ENCODE measurements at places on chromosomes 7 and 10.
A peak's percentile ranks its signal among the peaks of the same experiment; 100 is the strongest.

DNA sequence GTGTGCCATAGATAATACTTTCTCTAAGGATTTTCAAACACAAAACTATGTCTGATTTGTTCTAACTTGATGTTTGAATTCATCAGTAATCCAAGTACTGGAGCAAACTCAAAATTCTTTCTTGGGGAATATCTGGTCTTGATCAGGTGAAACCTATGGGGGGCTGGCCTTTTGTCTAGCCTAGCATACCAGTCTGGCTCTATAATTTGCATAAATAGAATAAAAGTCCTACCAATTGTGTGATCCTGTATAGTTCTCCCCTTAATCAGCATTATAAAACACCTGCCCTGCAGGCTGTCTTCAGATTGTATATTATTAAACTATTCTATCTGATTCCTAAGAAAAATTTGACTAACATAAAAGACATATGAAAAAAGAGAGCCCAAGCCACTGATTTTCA, 233.8 kb upstream of the LRRN3 start:
- DNase-seq, result no peak

DNA sequence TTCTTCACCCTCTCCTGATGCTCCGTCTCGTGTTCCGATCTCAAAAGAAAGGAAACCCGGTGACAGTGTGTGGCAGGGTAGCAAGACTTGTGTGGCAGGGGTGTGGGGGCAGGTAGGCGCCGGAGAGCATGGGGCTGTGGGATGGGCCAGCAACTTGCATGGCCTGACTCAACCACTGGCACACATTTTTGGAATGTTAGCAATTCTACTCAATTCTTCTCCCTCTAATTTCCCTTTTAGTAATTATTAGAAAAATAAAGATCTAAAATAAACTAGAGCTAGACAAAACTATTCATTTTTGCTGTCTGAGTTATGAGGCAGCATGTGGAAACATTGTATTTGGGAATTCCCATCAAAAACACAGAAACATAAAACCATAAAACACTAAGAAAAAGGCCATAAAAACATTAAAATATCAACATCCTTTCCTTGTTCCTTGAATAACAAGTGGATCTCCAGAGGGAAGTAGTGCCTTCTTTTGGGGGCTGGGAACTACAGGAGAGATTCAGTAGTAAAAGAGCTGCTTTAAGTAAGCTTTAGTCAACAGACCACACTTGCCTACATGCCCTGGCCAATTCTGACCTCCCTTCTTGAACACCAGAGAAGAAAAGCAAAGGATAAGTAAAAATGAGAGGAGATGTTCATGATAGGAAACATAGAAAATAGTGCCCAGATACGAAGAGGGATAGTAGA, 21.8 kb downstream of the SEMA3C start:
- DNase-seq, result no peak

GRCh38 chr10:129958629-129959543, 5.2 kb downstream of the EBF3 start:
- no peak for DNase-seq

- DNase-seq, result peak; percentile 56
These were observed 414.6 kb upstream of the FOXK1 start for GRCh38 chr7:4267341-4268039.

- no peak for DNase-seq
These were observed 43.8 kb downstream of the TPK1 start for GRCh38 chr7:144792050-144792449.

GRCh38 chr10:129964611-129965424, 744 bp upstream of the EBF3 start:
- peak; percentile 76 for DNase-seq

- DNase-seq, result no peak
These were observed 194.0 kb upstream of the PRPS1L1 start for GRCh38 chr7:18221377-18222293.

GRCh38 chr10:77513781-77514331, 123.8 kb downstream of the KCNMA1 start:
- peak; percentile 89 for DNase-seq

Data from coronary artery (tissue), 2 donors.